ENCODE measurements at places on chromosomes 6 and 20. TPM values are rescaled to one million over a fixed set of nuclear protein-coding genes. Genes with fewer than 3 reads are reported as not detected.

DNA sequence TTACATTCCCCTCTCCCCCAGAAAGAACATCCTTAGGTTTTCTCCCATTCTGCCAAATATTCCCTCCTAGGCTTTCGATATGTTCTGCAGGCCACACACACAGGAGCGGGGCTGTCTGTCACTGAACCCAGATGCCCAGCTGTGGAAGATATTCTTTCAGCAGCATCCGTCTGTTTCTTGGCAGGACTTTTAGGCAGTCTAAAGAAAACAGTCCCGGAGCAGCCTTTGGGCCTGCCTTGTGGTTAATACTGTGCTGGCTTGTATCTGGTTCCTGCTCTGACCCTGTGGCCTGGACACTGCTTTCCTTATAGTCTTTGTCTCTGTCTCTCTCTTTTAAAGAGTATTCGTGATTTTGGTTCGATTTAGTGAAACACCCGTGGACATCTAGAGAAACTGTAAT lies 94.6 kb upstream of the SUPT3H start:
- H3K4me3 ChIP-seq = no peak overlapping the region
- H3K36me3 ChIP-seq = no peaks in the 10 kb centered on the region
- H3K27me3 ChIP-seq = no peaks in the 10 kb centered on the region
- no peak overlapping the region for H3K27ac ChIP-seq

DNA sequence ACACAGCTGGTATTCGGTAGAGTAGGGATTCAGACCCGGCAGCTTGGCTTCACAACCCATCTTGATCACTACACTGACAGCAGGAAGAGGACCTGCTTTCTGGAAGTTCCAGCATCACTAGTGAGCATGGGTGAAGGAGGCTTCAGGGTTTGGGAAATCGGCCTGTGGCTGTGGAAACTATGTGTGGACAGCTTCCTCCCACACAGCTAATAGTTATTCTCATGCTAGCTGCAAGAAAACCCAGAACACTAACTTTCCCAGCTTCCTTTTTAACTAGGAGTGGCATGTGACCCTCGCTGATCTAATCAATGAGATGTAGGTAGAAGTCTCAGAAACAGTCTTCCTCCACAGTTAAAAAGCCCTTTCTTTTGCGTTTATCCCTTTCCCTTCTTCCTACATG lies 36.3 kb upstream of the SIRPA start:
- H3K4me3 ChIP-seq = no peak overlapping the region
- H3K36me3 ChIP-seq = no peaks in the 10 kb centered on the region
- no peaks in the 10 kb centered on the region for H3K27me3 ChIP-seq
- DNase-seq = no peak
- H3K27ac ChIP-seq = no peak overlapping the region

DNA sequence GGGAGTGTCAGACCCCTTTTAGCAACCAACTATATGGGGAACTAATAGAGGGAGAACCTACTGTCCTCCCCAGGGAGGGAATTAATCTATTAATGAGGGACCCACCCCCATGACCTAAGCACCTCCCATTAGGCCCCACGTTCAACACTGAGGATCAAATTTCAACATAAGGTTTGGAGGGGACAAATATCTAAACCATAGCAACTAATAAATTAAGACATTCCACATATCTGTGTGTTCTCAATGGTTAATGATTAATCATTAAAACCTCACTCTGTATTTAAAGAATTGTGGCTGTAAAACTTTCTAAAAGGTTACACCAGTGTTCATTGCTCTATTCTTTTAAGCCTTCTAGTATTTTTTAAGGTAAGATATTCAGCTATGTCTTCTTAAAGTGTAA lies 500.4 kb upstream of the SULF2 start:
- H3K27ac ChIP-seq = no peak overlapping the region
- no peaks in the 10 kb centered on the region for H3K27me3 ChIP-seq
- H3K4me3 ChIP-seq = no peak overlapping the region
- DNase-seq = no peak
- peaks cover 33% of the 10 kb centered on the region for H3K4me1 ChIP-seq
- no peaks in the 10 kb centered on the region for H3K36me3 ChIP-seq

DNA sequence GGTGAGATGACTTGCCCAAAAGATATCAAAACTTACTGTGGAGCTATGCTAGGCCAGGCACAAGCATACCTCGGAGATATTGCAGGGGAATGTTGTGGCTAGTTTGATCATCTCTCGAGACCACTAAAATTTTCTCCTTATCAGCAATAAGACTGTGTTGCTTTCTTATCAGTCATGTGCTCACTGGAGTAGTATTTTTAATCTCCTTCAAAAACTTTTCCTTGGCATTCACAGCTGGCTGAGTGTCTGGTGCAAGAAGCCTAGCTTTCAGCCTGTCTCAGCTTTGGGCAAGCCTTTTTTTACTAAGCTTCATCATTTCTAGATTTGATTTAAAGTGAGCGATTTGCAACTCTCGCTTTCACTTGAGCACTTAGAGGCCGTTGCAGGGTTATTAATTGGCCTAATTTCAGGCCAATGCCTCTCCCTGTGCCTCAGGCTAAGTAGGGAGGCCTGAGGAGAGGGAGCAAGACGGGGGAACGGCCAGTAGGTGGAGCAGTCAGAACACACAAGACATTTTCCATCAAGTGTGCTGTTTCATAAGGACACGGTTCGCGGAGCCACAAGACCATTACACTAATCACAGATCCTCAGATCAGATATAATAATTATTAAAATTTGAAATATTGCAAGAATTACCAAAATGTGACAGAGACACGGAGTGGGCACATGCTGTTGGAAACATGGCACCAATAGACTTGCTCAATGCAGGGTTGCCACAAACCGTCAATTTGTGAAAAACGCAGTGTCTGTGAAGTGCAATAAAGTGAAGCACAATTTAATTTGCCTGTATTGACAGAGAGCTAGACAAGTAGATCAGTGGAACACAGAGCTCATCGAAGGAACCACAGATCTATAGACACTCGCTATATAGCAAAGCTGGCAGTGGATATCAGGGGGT lies 106.8 kb upstream of the SIRPG start:
- H3K27ac ChIP-seq = no peak overlapping the region
- peaks cover 7% of the 10 kb centered on the region for H3K4me1 ChIP-seq
- H3K4me3 ChIP-seq = no peak overlapping the region
- no peak for DNase-seq
- H3K36me3 ChIP-seq = no peaks in the 10 kb centered on the region
- no peaks in the 10 kb centered on the region for H3K27me3 ChIP-seq

GRCh38 chr20:6038256-6038655 lies 15.6 kb downstream of the LRRN4 start:
- H3K27me3 ChIP-seq = no peaks in the 10 kb centered on the region
- peaks cover 23% of the 10 kb centered on the region for H3K36me3 ChIP-seq
- no peak overlapping the region for H3K4me3 ChIP-seq

Gene CLVS2
- total RNA-seq = not detected
